ENCODE measurements at places on chromosomes 7 and 10.

GRCh38 chr7:110922906-110923305, 168.0 kb upstream of the LRRN3 start:
- no peak for DNase-seq

- DNase-seq: no peak
These were observed 556.1 kb downstream of the KCNMA1 start for GRCh38 chr10:77081481-77081891.

DNA sequence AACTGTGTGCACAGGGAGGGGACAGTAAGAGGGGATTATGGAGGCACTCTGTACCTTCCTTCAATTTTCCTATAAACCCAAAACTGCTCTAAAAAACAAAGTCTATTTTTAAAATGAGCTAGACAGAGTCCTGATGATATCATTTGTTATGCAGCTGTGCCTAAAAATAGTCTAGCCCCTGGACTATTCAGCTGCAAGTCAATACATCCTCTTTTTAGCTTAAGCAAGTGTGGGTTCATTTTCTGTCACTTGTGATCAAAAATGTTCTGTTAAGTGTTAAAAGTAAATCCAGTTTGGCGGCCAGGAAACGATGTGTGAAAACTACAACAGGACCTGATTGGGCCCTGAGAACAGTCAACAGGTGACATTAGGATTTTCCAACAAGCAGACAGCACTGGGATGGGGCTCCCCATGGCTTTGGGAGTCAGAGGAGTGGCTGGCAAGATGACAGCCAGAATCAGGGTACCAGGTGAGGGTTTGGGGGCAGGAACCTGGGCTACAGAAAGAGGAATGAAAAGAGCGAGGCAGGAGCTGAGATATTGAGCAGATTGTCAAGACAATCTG, 33.9 kb downstream of the FAM107B start:
- DNase-seq: no peak

DNA sequence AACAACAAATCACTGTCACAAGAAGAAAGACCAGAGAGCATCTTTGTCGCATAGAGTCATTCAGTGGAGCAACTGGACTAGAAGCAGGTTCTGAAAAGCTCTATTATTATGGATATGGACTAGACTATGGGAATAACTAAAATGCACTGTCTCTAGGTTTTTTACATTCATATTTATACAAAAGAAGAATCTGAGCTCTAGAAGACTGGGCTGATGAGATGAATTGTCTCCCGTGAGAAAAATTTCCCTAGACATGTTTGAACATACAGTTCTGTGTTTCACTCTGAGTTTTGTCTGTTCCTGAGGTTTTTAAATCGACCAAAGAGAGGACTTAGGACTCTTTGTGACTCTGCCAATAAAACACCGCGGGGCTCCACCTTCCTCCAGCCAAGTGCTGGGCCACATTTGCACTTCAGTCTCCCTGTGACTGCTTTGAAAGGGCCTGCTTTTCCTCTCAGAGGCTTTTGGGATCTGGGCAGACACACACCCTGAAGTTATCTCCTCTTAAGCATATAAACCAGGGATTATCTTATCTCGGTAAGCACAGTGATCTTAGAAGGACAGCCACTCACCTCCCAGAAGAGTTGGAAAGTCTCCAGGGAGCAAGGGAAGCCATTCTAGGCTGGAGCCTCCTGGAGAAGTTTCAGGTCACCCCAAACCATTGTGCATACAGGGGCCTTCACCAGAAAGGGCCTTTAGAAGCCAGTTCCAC, 101.0 kb upstream of the JCAD start:
- no peak for DNase-seq

DNA sequence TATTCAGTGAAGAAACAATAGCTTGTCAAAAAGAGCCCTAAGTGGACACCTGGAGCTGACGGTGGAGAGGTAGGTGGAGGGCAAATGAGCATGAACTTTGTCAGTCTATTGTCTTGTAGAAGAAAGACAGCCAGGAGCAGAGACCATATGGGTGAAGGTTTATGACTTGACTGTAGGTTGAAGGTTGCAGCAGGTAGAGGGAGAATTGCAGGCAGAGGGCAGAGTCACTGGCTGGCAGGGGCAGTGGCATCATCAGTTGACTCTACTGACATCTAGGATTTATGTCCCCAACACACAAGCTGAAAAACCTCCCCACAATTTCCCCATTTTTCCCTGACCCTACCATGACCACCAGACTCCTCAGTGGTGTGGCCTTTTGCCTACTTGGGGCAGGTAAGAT, 243.6 kb upstream of the PRSS58 start:
- DNase-seq: no peak

GRCh38 chr10:97049670-97050069, 136.1 kb downstream of the SLIT1 start:
- DNase-seq: no peak

- no peak for DNase-seq
These were observed 59.0 kb upstream of the GSAP start for GRCh38 chr7:77475181-77475580.
